ENCODE measurements at places on chromosomes 3 and 15.

GRCh38 chr3:65922441-65922840 is 116.3 kb downstream of the MAGI1 start:
- no peak for DNase-seq

DNA sequence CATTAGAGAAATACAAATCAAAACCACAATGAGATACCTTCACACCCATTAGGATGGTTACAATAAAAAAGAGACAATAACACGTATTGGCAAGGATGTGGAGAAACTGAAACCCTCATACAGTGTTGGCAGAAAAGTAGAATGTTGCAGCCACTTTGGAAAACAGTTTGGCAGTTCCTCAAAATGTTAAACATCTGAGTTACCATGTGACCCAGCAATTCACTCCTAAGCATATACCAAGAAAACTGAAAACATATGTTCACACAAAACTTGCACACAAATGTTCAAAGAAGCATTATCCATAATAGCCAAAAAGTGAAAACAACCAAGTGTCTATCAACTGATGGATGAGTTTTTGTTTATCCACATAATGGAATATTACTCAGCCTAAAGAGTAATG is 166.9 kb upstream of the FAM3D start:
- no peak for DNase-seq

DNA sequence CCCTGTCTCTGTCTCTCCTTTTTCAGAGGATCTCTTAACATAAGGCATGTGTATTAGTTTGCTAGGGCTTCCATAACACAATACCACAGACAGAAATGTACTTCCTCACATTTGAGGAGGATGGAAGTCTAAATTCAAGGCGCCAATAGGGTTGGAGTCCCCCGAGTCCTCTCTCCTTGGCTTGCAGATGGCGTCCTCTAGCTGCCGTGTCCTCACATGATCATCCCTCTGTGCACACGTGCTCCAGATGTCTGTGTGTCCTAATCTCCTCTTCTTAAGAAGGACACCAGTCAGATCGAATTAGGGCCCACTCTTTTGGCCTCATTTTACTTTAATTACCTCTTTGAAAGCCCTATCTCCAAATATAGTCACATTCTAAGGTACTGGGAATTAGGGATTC is 23.0 kb upstream of the BFSP2 start:
- no peak for DNase-seq

- DNase-seq, result no peak
Observed at GRCh38 chr15:68732451-68732850, 88.2 kb downstream of the ANP32A start.

GRCh38 chr3:53211706-53212702 is 43.8 kb downstream of the TKT start:
- no peak for DNase-seq
